ENCODE measurements at places on chromosomes 2 and 18. TPM values are rescaled to one million over a fixed set of nuclear protein-coding genes. Genes with fewer than 3 reads are reported as not detected.

DNA sequence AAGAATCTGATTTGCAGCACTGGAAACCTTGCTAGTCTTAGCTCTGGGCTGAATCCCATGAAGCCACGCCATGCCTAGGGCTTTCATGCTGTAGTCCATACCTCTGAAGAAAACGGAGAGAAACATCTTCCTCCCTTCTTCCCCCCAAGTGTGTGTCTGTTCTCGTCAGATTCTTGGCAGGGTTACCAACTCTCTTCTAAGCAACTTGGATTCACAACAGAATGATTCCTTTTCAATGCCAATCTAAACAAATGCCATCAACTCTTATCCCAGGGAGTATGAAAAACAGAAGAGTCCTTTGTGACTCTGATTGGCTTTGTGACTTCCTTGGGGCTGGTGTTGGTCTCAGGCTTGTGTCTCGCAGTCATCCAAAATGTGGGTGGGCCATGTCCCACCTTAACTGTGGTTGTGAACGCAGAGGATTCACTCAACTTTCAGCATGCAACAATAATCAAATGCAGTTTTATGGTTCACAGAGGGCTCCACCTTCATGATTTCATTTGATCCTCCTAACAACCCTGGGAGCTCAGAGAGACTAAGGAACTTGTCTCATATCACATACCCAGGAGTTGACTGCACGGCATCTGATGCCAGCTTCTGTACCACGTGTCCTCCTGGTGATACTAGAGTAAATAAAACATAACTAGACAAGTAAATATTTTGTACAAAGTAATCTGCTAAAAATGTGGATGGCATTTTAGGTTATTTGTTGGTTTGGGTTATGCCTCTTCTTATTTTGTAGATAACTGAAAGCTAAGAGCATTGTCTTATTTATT is 186.0 kb upstream of the TNP1 start:
- no peak for DNase-seq

GRCh38 chr2:154532763-154533162 is 165.7 kb upstream of the KCNJ3 start:
- peak; percentile 11 for DNase-seq

GRCh38 chr2:15565392-15565791 is 4.3 kb upstream of the NBAS start:
- no peak for DNase-seq

GRCh38 chr18:7467708-7468466 is 99.2 kb upstream of the PTPRM start:
- DNase-seq: no peak

- DNase-seq: no peak
Measured at GRCh38 chr2:19114754-19115231, 243.6 kb downstream of the OSR1 start.

DNA sequence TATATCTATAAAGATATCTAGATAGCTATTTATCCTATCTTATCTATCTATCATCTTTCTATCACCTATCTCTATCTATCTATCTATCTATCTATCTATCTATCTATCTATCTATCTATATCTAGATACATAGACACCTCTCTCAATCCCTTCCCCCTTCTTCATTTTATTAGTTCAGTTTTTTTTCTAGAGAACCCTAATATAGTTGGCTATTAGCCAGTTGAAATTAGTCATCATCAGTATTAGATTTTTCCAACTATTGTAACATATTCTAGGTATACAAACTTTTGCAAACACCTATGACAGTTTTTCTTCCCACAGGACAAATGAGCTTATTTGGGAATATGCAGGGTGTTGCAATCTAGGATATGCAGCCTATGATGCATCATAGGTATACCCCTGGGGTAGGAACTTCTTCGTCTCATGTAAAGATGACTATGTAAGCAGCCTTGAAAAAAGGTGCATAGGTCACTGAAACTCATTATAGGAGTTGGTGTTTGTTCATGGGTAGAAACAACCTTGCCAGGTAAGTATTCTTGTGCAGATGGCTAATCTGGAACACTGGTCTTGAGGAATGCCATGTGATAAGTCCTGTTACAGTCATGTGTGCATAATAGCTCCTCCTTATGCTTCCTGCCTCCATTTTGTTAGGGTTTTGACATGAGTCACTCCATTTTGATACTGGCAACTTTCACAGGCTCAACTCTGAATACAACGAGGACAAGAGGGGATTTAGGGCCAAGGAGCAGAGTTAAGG is 160.7 kb upstream of the ZSWIM2 start:
- no peak for DNase-seq

- DNase-seq: no peak
Measured at GRCh38 chr18:76928179-76928868, 106.0 kb downstream of the ZNF236 start.

- DNase-seq: no peak
Measured at GRCh38 chr18:75317300-75317699, 106.7 kb downstream of the TSHZ1 start.

GRCh38 chr2:1132328-1132969 is 181.8 kb downstream of the SNTG2 start:
- DNase-seq: peak; percentile 62

DNA sequence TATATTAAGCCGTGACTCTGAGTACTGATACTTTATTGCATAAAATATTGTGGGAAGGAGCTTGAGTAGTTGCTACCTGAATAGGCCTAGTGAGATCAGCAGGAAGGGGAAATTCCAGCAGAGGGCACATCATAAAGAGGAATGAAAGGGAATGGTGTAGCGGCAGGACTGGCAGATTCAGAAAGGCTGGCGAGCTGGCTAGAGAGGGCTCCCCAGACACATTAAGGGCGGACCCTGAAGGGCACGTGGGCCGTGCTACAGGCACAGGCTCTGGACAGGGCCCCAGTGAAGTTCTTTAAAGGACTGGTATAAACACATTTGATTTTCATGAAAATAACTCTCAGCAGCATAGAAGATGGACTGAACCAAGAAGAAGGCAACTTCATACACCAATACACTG is 43.0 kb downstream of the PTPN2 start:
- DNase-seq: no peak

DNA sequence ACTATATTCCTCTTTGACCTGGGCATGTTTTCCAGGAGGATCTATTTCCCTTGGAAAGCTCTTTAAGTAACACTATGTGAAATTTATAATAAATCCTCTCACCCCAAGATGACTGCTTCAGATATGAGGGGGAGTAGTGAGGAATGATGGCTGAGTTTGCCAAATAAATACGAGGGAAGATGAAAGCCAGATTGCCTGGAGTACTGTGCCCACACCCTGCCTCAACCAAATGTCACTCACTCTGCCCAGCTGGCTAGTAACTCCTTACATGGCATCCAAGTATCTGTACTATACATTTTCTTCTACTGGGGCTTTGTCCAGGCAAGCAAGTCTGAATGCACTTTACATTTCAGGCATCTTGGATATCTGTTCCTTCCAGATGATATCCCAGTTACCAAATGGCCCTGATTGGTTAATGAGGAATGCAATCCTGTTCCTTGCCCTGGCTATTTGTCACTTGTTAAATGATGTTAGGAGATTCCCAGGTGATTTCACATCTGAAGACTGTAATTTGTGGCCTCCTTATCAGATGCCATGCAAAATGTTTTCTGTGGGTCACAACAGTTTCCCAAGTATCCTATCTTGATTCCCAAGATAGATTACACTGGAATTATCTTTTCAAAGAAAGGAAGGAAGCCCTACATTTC is 191.8 kb downstream of the IKZF2 start:
- DNase-seq: no peak

DNA sequence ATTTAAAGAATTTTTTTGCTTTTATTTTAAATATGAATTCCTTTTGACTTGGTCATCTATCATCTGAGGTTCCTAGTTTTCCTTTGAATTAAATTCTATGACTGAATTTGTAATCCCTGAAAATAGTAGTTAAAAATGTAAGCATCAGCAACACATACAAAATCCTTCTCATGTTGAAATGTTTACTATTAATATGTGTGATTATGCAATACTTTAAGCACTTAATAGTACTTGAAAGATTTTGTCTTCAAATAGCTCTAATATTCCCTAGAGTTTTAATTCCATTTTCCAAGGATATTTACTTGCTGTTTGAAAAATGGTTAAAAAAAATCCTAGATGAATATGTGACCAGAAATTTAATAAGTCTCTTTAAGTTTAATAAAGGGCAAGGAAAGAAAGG is 26.6 kb upstream of the SPATS2L start:
- no peak for DNase-seq

GRCh38 chr18:48643262-48643661 is 104.4 kb downstream of the CTIF start:
- DNase-seq: no peak

DNA sequence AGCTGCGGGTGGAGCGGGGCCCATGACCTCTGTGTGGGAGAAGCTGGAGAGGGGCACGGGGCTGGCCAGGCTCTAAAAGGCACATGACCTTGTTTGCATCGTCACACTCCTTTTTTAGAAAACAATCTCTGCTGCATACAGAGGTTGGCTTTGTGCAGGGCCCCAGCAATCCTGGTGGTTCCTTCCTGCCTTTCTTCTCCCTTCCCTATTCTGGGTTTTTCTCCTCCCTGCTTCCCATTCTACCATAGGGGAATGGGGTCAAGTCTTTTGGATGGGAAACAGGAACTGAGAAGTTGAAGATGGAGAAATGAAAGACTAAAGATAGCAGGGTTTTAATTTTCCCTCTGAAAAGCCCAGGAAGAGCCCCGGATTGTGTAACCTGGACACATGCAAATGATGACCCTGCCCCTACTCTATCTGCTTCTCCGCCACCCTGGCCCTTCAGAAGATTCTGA is 53.9 kb downstream of the ASAP2 start:
- DNase-seq: no peak

- DNase-seq: no peak
Measured at GRCh38 chr2:140122001-140122400, 1341.8 kb upstream of the NXPH2 start.

DNA sequence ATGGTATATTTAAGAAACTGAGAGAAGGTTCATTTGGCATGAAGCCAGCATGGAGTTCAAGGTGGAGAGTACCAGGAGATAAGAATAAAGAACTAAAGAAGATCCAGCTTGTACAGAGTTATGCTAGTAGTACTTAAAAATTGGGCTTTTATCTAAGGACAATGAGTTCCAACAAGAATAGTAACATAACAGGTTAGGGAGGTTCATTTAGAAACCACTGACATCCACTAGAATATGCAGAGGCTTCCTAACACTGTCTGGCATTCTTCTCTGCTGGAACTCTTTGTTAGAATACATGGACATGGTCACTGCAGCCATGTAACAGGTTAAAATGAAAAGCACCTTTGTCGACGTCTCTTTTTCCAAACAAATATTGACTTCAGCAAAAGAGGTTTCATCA is 42.6 kb upstream of the DSC1 start:
- no peak for DNase-seq

DNA sequence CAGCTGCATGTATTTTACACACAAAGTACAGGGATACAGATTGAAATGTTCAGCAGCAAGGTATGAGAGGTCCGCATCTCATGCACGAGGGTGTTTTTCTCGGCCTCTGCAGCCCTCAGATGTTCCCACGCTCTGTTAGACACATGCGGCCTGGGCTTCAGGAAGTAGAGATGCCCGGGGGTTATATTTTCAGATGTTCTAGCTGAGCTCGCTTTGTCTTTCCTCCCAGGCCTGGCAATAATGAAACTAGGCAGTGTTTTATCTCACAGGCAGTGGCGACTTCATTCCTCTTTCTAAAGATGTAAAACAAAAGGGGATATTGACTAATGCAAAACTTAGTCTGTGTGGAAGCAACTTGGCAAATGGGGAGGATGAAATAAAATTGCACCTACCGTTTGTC is 190.7 kb downstream of the GBX2 start:
- DNase-seq: no peak

GRCh38 chr2:242085941-242086621 is 216.6 kb downstream of the RTP5 start:
- DNase-seq: no peak

DNA sequence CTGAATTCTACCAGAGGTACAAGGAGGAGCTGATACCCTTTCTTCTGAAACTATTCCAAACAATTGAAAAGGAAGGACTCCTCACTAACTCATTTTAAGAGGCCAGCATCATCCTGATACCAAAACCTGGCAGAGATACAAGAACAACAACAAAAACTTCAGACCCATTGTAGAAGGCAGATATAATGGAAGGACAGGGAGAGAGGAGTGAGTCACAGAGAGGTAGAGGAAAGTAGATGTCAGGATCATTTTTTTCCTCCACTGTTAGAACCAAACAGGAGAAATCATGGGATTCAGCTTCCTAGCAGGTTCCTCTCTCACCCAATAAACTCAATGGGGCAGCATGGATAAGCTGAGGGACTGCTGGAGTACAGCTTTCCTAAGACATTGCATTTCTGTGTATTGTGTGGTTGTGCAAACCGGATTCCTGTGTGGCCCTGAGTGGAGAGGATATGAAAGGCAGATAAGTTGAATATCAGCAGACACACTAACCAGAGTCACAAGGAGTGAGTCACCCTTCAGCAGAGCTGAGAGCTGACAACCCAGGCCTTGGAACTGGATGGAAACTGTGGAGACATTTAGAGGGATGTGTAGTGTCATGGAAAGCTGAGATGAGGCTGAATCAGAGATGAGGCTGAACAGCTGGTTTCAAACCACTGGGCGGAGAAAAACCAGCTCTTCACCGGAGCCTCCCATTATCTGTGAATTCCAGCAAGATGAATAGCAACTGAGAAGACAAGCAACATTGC is 60.9 kb upstream of the MMADHC start:
- no peak for DNase-seq

DNA sequence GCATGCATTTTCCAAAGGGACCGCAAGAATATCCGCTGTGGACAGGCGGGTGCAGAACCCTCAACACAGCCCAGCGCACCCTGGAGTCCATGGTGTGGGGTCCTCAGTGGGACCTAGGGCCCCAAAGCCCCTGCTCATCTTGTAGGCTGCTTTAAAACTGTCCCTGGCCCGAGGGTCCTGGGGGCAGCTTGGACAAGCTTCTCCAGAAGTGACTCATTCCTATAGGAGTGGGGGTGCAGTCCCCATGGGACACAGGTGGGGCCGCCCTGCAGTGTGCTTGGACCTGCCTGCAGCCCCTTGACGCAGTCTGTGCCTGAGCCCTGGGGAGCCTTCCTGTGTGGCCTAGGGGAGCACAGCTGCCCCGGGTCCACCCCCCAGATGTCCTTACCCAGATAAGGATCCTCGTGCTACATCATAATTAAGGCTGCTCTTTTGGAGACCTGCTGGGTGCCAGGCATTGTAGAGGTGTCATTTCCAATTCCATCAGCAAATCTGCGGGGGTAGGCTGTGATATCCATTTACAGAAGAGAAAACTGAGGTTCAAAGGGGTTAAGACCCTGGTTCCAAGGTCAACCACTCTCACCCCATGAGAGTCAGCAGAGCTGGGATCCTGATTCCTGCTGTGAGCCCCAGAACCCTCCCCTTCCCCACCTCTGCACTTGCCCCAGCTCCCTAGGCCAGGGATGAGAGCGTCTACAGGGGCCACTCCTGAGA is 1.7 kb upstream of the HS6ST1 start:
- DNase-seq: no peak

- no peak for DNase-seq
Measured at GRCh38 chr2:55247025-55247424, 14.5 kb downstream of the RPS27A start.

Gene RAB6D
- 1.7 TPM for polyA plus RNA-seq

Gene IKZF2
- 7.3 TPM for polyA plus RNA-seq

Gene DUSP2
- polyA plus RNA-seq: 3.1 TPM

Gene TUBA3D
- 2.4 TPM for polyA plus RNA-seq

Gene DES
- 6.0 TPM for polyA plus RNA-seq

Gene CAPN13
- 3.1 TPM for polyA plus RNA-seq

Gene CCDC93
- 38.9 TPM for polyA plus RNA-seq

All from renal pelvis (tissue), 12 donors.